ENCODE measurements at places on chromosomes 2 and 18.

- no peak for DNase-seq
Observed at GRCh38 chr18:22999212-22999611, 66.1 kb downstream of the RBBP8 start.

GRCh38 chr2:37873229-37873628 lies 51.9 kb upstream of the RMDN2 start:
- no peak for DNase-seq

DNA sequence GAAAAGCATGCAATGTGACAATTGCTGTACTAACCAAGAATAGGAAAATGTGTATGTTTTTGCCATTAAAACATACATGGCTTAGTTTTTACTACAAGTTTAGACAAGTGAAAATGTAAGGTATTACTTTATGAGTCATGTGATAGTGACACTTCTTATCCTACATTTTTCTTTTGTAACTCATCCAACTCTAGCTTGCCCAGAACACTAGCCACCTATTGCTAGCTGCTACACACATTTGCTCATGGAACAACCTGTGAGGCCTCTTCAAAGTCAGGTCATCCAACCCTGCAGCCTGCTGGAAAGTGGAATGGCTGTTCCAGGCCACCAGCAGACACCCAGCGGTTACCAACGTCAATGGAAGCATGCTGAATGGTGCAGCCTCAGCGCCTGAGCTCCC lies 1043.9 kb downstream of the TMEM182 start:
- no peak for DNase-seq

DNA sequence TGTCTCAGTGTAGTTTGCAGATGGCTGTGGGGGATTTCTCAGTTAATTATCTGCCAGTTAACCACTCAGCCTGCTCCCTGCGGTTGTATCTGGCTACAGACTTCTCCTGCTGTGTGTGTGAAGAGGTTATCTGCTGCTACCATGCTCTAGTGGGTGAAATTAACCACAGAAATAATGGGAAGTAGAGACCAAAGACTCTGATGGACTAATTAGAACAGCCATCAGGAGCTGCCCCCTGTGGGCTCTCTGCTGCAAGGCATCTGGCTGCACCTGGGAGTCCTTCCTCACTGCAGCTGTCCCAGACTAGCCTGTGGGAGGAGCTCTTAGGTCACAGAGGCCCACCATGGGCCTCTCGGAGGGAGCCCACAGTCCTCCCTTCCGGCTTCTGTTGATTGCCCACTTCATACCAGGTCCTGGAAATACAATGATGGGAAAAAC lies 66.6 kb downstream of the CTIF start:
- peak; percentile 79 for DNase-seq

DNA sequence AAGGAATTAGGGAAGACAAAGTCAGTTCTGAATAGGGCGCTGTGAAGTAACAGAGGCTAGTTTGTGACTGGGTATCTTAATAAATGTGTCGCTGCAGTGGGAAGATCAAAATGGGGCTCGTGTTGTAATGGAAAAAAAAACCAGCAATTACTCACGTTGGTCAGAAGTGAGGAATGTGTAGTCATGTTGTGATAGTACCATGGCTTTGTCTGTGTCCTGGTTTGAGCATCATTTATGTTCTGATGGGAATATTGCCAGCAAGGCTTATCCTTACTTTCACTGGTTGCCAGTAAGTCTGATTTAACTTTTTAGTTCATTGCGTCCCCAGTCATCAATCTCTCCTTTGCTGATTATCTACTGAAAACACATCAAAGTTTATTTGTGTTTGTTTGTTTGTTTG lies 467.6 kb downstream of the NYAP2 start:
- DNase-seq: no peak
